Stimulated activated CD4-positive, alpha-beta T cell treated with anti-CD3 and anti-CD28 coated beads, Interleukin-15, amount 100 ng/mL, for 24 hours (primary cell): ENCODE measurements at places on chromosomes 3 and 15.

DNA sequence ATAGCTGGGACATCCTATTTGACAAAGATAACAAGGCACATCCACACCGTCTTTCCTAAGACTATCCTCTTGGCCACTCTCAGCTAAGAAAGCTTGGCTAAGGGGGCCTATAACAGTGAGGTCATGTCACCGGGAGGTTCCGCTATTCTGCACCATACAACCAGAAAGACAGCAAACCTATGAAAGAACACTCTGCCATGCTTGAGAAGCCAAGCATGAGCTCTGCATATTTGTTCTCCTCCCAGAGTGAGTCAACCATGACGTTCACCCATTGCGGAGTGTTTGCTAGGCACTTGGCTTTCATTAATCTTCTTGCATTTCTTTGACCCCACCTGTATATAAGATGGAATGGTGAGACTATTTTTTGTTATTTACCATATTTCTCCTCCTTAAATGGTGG lies 141.2 kb downstream of the GMNC start:
- DNase-seq = no peak

GRCh38 chr3:170529346-170529745 lies 56.5 kb downstream of the SLC7A14 start:
- no peak for DNase-seq

DNA sequence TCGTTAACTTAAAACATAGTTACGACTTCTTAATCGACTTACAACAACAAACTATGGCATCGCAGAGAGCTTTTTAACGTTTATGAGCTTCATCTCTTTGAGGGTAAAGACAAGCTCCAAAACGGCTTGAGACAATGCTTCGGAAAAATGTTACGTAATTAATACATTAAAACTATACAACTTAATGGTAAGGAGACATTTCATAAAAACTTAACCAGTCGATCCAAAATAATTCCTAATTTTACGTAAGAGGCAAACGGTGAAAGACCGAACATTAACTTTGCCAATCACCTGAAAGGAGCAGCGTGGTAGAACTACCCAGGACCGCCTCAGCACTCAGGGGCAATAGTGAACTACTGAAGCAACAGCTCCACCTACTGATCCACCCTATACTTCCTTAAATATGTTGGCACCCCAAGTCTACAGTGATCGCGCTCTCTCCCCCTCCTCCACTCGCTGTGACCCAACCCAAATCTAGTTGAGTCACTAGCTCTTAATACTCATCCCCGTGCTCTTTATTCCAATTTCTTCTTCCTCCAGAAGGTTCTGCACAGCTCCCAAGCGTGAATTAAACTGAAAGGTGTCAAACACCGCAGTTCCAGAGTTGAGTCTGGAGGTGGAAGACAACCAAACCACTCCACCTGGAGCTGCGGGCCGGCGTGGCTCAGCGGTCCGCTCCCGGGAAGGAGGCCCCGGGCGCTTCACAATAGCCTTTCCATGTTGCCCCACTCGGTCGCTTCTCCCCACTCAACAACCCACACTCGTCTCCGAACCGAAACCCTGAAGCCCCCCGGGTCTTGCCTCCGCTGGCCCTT lies 901 bp downstream of the NAA50 start:
- peak; percentile 83 for DNase-seq

GRCh38 chr3:185939721-185940120 lies 1.9 kb upstream of the TRA2B start:
- no peak for DNase-seq

- DNase-seq = peak; percentile 62
Observed at GRCh38 chr15:80234883-80235282, 17.1 kb downstream of the CTXND1 start.

DNA sequence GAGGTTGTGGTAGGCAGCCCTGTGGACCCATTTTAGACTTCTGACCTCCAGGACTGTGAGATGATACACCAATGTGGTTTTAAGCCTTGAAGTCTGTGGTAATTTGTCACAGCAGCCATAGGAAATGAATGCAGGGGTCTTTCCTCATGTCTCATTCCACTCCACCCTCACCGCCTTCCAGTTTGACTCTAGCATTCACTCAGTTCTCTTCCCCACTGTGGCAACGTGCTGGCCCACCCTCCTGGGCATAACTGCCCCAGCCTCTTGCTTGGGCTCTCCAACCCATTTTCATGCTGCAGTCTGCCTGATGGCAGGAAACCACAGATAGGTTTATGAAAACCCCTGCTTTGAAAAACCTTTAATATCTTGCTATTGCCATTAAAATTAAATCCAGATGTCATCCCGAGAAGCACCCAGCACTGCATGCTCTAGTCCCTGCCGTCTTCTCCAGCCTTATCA lies 7.3 kb upstream of the TRNT1 start:
- DNase-seq = no peak

- no peak for DNase-seq
Observed at GRCh38 chr3:151327571-151328198, 1.7 kb downstream of the P2RY13 start.

- DNase-seq = no peak
Observed at GRCh38 chr3:111737706-111738086, 121.4 kb upstream of the PHLDB2 start.

- DNase-seq = no peak
Observed at GRCh38 chr3:142366434-142366833, 81.4 kb downstream of the XRN1 start.

DNA sequence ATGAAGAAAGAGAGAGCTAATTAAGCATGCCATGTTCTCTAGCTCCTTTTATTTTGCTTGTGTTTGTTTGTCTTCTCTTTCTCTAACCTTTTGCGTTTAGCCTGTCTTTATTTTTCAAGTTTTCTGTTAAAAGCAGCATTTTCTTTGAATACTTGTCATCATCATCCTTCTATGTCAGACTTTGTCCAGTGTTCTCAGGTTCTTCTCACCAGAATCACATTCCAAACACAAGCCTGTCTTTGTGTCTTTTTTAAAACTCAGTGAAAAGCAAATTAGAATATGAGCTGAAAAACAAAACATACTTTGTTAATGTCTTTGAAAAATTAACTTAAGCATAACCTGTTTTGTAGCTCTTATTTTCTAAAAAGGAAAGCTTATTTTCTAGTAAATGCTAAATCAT lies 62.4 kb downstream of the LEKR1 start:
- no peak for DNase-seq
